ENCODE measurements at places on chromosomes 7 and 10.

DNA sequence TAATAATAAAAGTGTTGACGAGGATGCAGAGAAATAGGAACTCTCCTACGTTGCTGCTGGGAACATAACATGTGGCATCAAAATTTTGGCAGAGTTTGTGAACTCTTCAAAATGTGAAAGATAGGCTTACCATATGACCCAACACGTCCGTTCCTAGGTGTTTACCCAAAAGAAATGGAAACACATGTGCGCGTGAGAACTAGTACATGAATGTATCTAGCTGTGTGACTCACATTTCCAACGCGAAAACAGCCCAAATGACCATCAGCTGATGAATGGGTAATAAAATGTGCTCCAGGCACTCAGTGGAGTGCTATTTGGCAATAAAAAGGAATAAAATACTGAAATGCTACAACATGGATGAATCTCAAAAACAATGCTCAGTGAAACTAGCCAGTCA is 10.4 kb upstream of the ELFN1 start:
- DNase-seq, result no peak

- DNase-seq, result no peak
These were observed 7.4 kb upstream of the STEAP4 start for GRCh38 chr7:88314061-88314491.

DNA sequence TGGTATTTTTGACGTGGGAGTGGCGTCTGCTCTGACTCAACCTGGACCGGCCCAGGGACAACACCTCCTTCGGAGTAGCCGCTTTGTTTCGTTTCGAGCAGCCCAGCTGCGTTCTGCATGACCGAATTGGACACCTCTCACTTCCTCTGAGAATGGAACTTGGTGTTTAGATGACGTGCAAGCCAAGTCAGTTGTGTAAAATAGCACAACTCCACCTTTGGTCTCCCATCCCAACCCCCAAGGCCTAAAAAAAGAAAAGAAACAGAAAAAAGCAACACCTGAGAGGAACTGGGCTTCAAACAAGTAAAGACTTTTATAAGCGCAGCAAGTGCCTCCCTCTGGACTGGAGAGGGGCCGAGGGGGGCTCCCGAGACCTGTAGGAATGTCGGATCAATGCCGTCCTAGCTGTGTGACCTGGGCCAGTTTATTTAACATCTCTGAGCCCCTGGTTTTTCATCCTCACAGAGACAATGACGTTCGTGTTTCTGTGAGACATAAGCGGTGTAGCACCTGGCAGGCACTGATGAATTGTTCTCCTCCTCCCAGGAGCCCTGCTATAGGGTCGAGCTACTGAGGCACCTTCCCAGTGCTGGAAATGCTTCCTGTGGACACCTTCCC is 52.0 kb upstream of the SMNDC1 start:
- peak; percentile 66 for DNase-seq

DNA sequence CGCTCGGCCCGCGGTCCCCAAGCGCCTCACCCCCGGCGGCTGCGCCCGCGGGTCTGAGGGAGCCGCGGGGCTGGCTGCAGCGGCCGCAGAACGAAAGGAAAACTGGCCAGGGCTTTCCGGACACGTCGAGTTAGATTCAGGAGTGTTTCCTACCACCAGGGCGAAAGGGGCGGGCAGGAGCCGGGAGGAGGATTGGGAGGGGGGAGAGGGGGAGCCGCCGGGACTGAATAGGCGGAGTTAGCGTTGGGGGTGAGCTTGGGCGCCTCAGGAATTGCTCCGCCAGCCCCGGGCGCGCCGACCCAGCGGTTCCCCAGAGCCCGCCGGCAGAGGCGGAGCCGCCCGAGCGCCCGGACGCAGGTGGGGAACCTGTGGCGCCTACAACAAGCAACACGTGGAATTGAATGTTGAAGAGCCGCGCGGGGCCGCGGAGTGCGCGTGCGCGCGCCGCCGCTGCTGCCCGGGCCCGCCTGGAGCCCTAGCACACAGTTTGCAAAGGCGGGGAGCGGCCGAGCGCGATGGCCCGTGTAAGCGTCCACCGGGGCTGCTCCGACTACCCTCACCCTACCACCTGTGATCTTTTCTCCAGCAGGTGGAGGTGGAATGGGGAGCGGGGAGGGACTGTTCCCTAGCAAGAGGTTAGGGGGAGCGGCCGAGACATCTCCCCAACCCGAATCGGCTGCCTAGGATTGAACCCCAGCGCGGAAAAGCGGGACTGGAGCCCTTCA is at the start of gene CADPS2:
CADPS2 (minus strand) TSS at position 104 of the 725 bp plus-strand sequence. CDS start 123 bp downstream, outside the sequence.
- DNase-seq, result no peak

GRCh38 chr7:46616636-46617035 is 695.6 kb upstream of the IGFBP3 start:
- no peak for DNase-seq

DNA sequence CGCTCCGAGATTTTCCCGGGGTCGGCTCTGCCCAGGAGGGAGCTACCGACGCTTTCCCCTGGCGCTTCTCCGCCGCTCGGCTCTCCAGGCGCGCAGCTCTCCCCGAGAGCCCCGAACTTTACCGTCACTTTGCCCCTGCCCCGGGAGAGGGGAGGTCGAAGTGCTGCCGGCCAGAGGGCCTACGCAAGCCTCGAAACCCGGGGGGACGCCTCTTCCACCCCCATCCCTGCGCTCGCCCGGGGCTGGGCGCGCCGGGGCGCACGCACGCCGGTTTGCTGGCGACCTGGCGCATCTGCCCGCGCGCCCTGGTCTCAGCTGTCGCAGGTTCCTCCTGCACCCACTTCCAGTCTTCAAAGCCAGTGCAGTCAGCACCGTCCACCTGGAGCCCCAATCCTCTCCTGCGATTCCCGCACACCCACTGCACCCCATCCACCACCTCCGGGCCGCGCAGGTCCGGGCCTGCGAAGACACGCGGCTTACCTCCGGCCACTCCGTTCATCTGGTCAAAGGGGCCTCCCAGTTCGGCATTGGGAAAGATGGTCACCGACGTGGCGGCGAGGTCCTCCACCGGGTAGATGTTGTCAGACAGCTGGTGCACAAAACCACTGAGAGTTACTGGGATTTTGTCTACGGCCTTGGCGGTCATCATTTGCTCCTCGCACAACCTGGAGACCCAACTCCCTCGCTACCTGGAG is 638 bp downstream of the EGR2 start:
- DNase-seq, result no peak

DNA sequence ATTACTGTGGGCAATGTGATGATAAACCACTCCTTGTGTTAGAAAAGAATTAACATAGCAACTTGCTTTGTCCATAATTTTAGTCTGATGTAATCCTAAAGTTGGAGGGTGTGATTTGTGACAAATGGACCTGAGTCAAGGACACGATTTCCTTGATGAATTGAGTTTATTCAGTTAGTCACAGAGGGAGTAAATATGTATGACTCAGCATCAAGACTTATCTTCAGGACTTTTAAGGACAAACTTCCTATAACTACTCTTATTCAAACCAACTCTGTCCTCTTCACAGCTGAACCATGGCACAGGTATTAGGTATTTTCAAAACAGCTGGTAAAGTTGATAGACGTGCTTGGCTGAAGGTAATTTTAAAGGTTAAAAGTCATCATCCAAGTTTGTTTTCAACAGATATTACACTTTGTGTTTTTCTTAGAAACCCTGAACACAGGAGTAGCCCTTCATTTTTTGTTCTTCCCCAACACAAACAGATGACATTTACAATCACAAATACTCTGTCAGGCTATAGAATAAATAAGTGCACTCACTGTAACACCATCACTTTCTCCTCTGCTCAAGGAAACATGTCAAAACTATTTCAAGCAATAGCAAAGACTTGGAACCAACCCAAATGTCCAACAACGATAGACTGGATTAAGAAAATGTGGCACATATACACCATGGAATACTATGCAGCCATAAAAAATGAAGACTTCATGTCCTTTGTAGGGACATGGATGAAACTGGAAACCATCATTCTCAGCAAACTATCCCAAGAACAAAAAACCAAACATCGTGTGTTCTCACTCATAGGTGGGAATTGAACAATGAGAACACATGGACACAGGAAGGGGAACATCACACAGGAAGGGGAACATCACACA is 54.5 kb downstream of the COA1 start:
- no peak for DNase-seq

GRCh38 chr7:27994639-27995038 is 186.0 kb downstream of the JAZF1 start:
- no peak for DNase-seq

DNA sequence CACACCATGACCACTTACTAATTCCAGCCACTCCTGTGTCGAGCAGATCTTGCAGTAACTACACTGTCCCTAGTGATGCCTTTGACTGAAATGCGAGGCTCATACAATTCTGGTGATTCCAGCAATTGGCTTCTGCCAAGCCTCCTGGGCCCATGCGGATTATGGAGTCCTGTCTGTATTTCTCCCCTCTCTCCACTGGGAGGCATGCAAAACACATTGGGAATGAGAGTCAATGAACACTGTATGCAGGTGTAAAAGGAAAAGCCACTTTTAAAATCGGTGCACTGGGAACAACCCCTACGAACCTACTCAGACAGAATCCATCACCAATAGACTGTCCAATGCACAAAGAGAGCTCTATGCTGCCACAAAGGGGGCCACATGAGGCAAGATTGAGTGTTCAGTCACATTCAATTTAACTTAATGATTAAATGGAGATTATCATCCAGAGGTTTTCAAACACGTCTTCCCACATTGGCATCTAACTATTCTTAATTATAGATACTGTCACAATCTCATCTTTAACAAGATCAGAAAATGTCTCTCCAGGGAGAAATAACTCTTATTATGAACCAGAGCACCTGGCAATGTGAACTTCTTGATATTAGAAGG is 550.6 kb downstream of the GLRX3 start:
- no peak for DNase-seq

- no peak for DNase-seq
These were observed 375.3 kb downstream of the DPP6 start for GRCh38 chr7:154427533-154427932.

DNA sequence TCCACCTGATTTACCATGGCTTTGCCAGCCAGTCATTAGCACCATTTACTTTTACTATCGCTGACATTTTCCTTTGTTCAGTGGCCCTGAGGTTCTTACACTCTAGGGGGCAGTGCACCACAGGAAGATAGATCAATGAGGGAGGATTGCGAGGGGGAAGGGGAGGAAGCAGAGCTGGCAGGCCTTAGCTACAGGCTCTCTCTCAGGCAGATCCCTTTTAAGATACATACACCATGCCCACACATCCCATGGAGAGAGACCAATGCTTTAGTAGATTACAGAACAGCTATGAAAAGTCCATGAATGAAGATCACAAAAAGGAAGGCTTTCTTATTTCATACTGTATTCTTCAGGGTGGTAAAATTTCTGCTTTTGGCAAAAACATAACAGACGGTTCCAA is 47.4 kb downstream of the DENND11 start:
- peak; percentile 31 for DNase-seq

DNA sequence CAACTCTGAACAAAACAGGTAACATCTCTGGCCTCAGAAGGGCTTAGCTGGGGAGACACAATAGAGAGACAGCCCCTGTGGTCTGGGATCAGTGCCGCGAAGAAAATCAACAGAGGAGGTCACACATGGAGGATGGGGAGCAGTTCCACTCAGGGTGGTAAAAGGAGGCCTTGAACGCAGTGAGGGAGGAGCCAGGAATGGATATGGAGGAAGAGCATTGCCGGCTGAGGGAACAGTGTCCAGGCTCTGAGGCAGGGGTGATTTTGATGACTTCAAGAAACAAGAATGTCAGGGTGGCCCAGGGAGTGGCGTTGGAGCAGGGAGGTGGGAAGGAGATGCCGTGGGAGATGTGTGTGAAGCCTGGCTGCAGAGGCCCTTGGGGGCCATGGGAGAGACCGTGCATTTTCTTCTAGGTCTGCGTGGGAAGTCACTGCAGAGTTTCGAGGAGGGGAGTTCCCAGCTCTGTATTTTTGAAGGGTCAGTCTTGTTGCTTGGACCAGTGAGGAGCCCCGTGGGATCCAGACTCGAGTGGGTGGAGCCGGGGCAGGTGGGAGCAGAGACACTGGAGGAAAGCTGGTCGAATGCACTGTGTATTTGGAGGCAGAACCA is 35.7 kb upstream of the SH2D4B start:
- DNase-seq, result no peak

DNA sequence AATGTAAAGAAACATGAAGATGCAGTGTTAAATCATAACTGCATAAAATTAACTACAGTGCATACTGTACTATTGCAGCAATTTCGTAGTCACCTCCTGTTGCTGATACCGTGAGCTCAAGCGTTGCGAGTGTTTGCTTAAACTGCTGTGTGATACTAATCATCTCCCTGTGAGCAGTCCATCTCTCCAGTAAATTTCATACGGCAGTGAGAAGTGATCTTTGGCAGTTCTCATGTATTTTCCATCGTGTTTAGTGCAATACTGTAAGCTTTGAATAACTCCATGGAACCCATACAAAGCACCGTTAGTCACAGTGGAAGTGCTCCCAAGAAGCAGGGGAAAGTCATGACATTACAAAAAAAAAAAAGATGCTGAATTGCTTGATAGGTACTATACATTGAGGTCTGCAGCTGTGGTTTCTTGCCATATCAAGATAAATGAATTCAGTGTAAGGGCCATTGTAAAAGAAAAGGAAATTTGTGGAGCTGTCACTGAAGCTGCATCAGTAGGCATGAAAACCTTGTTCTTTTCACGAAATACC is 360.4 kb downstream of the EXOC4 start:
- DNase-seq, result no peak

DNA sequence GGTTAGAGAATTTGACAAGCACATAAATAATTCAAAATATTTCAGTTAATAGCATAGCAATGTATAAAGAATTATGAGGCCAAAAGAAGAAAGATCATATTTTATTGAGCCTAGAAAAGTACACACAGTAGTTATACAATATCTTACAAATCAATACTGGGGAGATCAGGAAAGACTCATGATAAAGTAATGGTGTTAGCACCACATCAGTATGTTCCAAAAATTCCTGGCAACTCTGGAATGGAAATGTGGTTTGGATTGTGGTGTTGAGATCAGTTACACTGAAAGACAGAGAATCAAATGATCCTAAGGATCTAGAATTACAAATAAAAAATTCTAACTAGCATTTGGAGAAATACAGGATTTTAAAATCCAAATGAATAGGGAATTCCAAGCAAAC is 420.5 kb upstream of the CNTNAP2 start:
- DNase-seq, result no peak

GRCh38 chr7:150931199-150931869 is 46.8 kb downstream of the KCNH2 start:
- no peak for DNase-seq

- DNase-seq, result no peak
These were observed 285.1 kb downstream of the CCSER2 start for GRCh38 chr10:84613336-84614021.

DNA sequence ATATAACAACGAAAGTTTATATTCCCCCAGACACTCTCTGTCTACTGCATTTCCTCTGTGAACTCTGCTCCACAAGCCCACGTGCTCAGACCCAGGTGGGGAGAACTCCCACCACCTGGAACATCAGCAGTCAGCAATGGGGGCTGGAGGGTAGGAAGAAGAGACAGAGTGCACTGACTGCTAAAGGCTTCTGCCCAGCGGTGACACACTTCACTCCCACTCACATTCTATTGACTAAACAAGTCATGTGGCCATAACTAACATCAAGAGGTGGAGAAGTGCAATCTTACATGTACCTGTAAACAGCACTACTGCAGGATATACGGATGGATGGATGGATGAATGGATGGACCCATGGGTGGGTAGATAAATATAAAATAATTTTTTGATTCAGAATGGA is 122.2 kb downstream of the MPP7 start:
- DNase-seq, result no peak

GRCh38 chr7:26704786-26705185 is 159.6 kb downstream of the SKAP2 start:
- DNase-seq, result no peak
